ENCODE measurements at places on chromosomes 11 and 22.
A peak's percentile ranks its signal among the peaks of the same experiment; 100 is the strongest.

DNA sequence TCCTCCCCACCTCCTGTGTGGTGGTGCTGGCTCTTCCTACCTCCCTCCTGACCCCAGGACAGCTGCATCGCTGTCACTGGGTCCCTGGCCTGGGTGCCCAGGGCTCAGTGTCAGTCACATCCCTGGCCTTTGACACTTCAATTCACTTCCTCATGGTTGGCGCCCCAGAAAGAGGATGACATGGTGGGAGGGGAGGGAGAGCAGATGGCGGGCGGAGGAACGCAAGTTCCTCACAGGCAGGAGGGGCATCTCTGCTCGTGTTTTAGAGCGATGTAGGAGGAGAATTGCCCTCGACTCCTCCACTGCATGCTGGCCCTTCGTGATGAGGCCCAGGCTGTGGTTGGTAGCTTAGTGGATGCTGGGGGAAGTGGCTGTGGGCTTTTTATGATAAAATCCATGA, 35.1 kb upstream of the KRTAP5-7 start:
- no peak for DNase-seq

GRCh38 chr22:31676700-31677099, 14.7 kb upstream of the PISD start:
- DNase-seq = peak; percentile 77

- no peak for DNase-seq
Observed at GRCh38 chr11:120332822-120333716, 3.1 kb upstream of the ARHGEF12 start.

DNA sequence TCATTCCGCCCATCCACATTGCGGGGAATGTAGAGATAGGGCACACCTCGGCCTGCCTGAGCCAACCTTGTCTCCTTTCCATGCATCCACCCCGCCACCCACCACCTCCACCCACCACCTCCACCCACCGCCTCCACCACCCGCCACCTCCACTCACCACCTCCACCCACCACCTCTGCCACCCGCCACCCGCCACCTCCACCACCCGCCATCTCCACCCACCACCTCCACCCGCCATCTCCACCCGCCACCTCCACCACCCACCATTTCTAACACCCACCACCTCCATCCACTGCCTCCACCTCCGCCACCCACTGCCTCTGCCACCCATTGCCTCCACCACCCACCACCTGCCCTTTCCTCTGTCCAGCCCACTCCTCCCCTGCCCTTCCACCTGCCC, 78.4 kb downstream of the IGLL1 start:
- DNase-seq = no peak

DNA sequence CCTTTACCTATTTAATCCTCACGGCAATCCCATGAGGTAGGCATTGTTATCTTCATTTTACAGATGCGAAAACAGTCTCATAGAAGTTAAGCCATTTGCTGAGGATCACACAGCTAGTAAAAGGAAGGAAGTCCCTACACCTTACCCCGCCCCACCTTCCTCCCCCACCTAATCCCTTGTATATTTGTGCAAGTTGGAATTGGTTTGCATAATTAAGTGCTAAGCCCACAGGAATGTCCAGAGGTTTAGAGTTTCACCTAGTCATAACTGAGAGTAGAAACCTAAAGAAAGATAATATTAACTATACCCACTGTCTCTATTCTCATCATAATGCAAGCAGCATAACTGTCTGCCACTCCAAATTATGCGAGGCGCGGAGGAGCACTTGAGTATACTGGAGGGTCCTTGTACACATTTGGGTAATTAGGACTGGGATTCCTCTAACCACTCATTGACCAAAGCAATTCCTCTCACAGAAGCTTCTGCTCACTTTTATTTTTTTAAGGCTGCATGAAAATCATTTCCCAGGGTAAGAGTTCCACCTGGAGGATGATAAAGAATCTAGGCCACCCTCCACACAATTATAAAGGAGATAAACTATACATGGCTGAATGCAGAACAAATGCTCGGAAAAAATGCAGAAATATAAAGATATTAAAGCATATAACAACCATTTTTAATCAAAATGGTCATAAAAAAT, 199.9 kb downstream of the FAM181B start:
- DNase-seq = no peak

DNA sequence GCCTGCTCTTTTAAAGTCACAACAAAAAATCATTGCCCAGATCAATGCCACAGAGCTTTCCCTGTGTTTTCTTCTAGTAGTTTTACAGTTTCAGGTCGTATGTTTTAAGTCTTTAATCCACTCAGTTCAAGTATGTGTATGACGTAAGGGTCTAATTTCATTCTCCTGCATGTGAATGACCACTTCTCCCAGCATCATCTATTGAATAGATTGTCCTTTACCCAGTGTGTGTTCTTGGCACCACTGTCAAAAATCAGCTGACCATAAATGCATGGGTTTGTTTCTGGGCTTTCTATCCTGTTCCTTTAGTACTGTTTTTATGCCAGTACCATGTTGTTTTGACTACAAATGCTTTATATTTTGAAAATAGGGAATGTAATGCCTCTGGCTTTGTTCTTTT, 28.1 kb downstream of the INTS4 start:
- DNase-seq = no peak

DNA sequence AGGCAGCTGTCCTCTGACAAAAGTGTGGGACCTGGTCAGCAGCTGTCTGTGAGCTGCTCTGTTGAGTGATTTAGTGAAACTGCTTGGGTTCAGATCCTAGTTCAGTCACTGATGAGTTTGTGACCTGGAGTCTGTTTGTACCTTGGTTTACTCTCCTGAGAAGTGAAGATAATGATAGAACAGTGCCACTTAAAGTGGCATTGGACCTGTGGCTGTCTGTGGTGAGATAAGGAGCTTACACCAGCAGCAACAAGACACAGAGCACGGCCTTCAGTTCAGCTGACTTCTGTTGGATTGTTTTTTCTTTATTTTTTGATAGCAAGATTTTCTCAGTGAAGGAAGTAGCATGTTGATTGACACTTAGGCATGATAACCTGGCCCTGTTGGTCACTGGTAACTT, 46.2 kb upstream of the CTTN start:
- DNase-seq = no peak

DNA sequence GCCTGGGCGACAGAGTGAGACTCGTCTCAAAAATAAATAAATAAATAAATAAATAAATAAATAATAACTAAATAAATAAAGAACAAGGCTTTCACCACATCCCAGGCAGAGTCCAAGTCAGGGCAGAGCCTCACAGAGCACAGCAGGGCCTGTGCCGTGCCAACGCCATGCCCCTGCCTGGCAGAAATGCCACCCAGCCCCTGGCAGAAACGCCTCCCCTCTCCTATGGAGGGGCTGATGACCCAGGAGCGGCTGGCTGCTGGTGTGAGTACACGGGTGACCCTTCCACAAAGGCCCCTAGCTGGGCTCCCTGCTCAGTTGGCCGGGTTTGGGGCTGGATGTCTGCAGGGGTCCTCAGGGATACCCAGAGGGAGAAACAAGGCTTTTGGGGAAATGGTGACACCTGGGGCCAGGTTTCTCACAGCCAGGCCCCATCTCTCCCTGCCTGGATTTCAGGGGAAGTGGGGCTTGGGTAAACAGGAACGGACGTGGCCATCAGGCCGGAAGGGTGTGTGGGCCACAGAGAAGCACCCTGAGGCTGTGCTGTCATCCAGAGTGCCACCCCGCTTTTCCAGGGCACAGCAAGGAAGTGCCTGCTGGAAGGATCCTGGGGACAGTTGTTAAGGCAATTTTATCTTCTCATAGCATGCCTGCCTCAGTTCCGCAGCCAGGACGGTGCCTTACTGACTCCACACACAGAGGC, 5.1 kb downstream of the BID start:
- no peak for DNase-seq

DNA sequence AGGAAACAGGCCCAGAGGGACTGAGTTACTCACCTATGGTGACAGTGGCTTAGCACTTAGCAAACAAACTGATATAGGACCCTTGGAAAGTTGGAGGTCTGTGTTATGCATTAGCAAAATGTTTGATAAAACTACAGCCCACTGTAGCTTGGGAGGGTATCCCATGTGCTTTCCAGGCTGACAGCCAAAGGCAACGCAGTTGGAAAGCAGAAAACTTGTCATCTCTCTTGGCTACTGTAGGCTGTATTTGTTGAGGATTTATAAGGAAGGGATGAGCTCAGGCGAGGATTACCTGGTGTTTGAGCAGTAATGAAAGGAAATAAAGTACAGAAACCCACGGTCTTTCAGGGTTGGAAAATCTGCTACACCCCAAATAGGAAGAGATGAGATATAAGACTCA, 23.8 kb downstream of the SDHAF2 start:
- no peak for DNase-seq

GRCh38 chr11:42273977-42274376, 814.5 kb upstream of the LRRC4C start:
- DNase-seq = no peak

DNA sequence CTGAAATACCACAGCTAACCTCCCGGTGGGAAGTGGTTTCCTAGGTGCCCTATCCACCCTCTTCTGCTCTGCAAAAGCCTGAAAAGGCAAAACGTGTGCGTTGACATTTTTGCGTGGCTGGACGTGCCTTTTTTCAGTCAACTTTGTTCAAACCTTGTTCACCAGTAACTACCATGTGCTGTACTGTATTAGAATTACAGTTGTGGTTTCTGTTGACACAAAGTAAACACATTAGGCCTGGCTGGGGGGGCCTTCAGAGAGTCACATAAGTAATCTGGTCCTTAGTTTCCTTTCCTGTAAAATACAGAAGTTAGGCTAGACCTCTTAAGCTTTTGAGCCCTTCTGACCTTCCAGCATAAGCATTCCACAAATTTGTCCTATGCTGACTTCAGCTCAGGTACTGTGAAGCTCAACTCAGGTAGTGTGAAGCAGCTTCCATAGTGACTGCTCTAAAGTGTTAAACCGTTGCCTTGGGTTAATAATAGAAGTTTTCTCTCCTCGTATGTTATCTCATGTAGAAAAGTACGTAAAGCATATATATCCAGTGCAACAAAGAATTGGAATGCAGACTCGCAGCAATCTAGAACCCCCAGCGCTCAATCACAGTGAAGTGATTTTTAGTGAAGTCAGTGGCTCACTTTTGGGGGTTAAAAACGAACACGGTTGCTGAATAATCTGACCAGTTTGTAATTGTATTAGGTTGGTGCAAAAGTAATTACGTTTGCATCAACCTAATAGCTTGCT, 1.8 kb downstream of the EWSR1 start:
- DNase-seq = no peak

- no peak for DNase-seq
Observed at GRCh38 chr11:23124996-23125395, 264.7 kb upstream of the CCDC179 start.

DNA sequence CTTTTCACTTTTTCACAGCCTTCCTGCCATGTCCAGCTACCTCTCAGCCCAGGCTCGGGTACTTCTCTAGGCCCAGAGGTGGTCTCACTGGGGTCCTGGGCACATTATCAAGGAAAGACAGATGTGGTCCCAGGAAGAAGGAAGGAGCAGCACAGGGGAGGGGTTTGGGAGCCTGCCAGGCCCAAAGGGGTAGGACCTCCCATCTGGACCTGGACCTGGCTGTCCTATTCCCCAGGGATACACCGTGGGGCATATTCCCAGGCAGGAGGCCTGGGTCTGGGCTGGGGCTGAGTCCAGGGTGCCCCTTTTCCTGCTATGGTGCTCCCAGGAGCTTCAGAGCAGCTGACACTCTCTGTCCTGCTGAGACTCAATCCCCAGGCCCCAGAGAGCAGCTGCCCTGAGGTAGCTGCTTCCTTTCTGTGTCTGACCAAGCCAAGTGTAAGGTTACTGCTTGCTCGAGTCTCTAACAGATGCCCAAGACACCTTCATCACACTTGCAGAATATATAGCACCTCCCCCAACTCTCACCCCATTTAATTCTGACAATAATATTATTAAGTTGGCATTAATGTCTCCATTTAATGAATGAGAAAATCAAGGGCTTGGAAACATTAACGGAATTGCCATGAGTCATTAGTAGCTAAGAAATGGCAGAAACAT, 232.0 kb downstream of the BUD13 start:
- no peak for DNase-seq

DNA sequence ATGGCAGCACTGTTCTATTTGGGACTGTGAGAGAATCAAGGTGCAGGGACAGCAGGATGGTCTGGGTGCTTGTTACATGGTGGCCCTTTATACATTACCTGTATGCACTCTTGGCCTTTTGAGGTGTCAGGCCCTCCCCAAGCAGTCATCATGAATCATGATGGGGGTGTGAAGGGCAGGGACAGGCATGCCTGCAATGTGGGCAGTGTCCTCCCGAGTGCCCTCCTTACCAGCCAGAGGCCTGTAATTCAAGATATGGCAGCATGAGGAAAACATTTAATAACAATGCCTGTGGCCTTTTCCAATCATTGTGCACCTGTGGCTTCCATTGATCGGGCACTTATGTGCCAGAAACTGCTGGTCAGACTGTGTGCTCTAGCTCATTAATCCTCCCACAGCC, 25.5 kb upstream of the CYP2D6 start:
- DNase-seq = no peak

- DNase-seq = no peak
Observed at GRCh38 chr22:45413013-45413367, 409 bp downstream of the SMC1B start.

- no peak for DNase-seq
Observed at GRCh38 chr22:20022231-20022977, 1.5 kb downstream of the TANGO2 start.

GRCh38 chr22:23888615-23889401, 5.4 kb upstream of the MIF start:
- DNase-seq = no peak

DNA sequence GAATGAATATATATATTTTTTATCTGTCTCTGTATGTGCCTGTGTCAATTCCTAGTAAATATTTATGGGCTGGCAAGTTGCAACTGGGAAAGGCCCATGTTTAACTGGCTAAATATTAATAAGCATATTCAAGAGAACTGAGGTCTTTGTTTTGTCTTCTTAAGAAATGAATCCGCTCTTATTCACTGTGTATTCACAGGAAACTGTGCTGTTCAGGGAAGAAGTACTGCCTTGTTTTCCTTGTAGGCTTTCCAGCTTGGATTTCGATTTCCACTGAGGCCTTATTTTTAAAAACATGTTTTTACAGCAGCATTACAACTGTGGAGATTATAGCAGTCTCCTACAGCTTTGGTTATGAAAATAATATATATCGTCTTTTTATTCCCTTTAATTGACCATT, 64.7 kb downstream of the LDLRAD3 start:
- DNase-seq = no peak

DNA sequence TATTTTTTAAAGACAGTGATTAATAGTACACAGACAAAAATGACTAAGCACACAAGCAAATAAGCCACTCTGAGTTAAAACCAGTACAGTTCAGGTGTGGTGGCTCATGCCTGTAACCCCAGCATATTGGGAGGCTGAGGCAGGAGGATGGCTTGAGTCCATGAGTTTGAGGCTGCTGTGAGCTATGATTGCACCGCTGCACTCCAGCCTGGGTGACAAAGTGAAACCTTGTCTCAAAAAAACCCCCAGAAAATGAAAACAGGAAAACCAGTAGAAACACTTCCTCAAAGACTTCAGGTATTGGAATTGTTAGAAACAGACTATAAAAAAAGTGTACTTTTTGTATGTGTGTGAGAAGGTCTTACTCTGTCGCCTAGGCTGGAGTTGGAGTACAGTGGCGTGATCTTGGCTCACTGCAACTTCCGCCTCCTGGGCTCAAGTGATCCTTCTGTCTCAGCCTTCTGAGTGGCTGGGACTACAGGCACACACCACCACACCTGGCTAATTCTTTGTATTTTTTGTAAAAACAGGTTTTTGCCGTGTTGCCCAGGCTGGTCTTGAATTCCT, 33.0 kb downstream of the PPP6R2 start:
- DNase-seq = no peak

GRCh38 chr11:94876645-94877442, 96.5 kb downstream of the CWC15 start:
- DNase-seq = no peak

GRCh38 chr11:62708793-62709192, 1.3 kb downstream of the GNG3 start:
- DNase-seq = peak; percentile 13

GRCh38 chr11:10975287-10975721, 117.5 kb upstream of the ZBED5 start:
- DNase-seq = no peak

Measured in activated CD4-positive, alpha-beta T cell treated with anti-CD3 and anti-CD28 coated beads, Interleukin-2, amount 50 U/mL, for 24 hours (primary cell).